ENCODE measurements at places on chromosomes 5 and 9.

DNA sequence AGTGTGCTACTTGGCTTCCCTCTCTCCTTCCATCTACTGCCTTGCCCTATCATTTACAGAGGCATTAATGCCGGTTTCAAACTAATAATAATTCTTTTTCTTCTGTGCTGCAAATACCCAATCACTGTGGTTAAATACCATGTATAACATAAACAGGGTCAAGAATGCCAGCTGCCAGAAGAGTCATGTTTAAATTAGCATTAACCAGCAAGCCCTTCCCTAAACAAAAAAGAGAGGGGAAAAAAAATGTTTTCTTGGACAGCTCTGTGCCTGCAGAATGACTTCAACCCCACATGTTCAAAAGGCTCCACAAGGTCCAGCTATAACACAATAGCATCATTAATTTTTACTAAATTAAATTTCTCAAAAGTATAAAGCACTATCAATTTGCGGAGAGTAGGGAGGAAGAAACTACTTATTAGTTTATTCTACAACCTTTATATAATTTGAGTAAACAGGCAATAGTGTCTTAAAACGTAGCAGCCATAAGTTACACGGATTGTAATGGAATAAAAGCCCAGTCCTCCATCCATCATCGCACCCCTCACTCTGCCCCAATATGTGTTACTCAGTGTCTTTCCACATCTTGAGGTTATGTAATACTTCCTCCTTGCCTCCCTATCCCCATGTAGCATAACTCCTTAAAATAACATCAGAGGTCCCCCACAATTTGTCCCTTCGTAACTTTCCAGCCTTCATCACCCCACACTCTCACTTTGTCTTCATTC, 3.9 kb downstream of the LPAR1 start:
- no peak for DNase-seq

GRCh38 chr5:139150367-139150999, 47.7 kb downstream of the SIL1 start:
- peak; percentile 60 for DNase-seq

DNA sequence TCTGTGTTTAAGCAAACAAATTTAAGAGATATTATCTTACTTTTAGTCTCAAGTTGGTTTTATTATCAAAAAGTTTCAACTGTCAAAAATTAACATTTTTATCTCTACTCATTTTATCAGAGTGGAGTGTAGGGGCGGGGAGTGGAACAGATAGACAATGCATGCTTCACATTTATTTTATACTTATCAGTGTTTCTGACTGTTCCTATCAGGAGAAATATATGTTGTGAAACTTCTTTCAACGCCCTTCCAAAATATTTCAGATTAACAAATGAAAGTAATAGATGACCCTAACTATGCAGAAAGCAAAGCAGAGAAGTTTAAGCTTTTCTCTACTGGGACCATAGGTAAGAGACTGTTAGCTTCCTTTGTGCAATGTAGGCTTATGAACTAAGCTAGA, 44.9 kb upstream of the MAST4 start:
- no peak for DNase-seq

GRCh38 chr5:159097784-159098602, 1.7 kb downstream of the EBF1 start:
- no peak for DNase-seq

DNA sequence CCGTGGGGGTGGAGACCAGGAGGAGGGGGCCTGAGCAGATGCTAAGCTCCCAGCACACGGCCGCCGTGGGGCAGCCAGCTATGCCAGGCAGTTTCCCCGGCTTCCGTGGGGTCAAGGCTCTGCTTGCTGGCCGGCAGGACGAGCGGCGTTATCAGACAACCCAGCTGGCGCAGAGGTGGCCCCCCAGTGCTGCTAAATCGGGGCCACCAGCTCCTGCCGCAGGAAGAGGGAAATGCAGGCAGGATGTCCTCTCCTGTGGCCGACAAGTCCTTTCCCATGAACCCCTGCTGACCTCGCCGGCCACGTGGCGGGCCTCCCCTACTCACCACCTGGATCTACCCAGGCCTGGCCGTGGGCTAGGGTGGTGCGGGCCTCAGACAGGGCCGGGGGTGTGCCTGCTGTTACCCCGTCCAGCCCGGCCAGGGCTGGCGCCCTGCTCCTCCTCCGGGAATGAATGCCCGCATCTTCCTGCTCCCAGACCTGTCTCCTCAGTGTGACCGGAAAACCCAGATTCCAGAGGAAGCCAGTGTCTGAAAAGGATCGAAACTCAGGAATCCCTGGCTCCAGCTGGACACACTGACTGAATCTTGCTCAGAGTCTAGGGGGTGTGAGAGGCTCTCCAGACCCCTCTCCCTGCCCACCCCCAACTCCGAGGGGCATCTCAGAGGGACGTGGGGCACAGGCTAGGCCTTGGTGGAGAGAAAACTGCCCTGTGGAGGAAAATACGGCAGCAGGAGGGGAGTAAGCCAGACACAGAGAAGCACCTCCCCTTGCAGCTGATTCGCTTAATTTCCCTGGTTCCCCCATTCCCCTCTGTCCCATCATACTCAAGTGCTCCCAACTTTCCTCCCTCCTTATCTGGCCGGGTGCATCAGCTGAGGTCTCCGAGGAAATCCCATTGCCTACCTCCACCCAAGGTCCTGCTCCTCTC, 3.9 kb downstream of the FLT4 start:
- DNase-seq, result no peak

GRCh38 chr9:135144581-135145170, 57.2 kb downstream of the OLFM1 start:
- DNase-seq, result no peak

GRCh38 chr5:10689391-10690081, 71.5 kb downstream of the DAP start:
- DNase-seq, result peak; percentile 36

GRCh38 chr9:125438506-125439433, 177.1 kb downstream of the GAPVD1 start:
- DNase-seq, result no peak

DNA sequence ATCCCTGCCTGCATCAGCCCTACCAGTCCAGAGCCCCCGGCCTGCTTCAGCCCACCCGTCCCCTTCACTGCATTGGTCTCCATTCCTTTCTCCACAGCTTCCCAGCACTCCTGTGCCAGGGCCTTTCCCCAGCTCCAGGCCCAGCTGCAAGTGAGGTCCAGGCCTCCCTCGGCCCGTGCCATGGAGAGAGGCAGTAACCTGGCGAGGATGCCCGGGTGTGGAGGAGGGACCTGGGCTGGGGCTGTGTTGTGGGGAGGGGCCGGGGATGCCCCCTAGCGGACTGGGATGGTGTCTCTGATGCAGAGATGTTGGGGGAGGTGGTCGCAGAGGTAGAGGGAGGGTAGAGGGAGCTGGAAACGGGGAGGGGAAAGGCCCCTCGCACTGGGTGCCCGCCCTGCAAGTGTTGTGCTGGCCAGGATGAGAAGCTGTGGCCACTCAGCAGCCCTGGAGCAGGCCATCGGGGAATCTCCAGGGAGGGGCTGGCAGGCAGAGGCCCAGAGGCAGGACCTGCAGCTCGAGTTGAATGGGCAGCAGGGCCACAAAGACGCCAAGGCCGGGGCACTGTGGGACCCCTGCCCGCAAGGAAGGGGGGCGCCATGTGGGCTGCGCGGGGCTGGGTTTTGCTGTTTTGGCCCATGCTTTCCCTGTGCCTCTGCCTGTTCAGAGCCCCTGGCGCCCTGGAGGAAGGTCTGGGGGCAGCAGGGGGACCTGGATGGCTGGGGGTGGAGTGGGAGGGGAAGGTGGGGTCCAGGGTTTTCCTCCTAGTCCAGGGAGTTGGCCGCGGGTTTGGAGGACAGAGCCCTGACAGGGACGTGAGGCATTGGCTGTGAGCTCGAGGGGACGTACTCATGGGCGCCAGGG, 26.0 kb upstream of the NKD2 start:
- DNase-seq, result peak; percentile 52

GRCh38 chr9:133914442-133915342, 77.4 kb downstream of the VAV2 start:
- DNase-seq, result no peak

DNA sequence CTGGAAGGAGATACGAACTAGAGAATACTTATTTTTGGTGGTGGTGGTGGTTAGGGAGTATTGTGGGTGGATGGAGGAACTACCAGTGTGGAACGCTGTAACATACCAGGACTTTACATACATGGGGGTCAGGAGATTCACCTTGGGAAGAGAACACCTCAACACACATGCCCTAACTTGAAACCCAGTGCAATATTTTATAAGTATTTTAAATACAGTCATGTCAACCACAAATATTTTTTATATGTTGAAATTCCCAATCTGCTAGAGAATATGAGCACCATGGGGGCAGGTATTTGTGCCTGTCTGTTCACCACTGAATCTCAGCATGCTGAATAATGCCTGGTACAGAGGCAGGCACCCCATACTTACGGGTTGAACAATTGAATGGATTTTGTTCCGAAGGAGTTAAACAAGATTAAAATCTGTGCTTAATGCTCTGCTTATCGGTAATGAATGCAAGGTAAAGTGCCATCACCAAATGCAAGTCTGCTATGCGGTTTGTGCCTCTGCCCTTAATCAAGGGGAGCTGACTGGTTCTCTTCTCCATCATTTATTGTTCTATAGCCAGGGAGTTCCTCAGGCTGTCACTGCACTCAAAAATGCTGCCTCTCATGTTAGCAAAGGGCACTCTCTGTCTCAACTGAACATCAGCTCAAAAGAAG, 65.3 kb downstream of the RASEF start:
- no peak for DNase-seq

GRCh38 chr5:120749737-120750136, 285.6 kb downstream of the PRR16 start:
- DNase-seq, result no peak

DNA sequence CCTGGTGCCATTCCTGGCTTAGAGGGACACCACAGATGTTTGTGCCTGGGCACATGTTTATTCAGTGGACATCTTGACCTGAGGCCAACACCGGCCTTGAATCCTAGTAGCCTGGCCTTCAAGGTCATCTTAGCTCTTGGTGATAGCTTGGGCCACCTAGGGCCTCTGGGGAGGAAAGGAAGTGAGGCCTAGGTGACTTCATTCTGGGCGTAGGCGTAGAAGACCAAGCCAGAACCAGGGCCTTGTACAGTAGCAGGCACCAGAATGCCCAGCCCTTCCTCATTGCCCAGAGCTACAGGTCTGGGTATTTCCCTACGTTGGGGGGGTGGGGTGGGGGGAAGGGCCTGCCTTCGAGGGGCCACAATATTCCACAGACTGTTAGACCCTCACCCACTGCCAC, 33.8 kb downstream of the WNK2 start:
- DNase-seq, result no peak

DNA sequence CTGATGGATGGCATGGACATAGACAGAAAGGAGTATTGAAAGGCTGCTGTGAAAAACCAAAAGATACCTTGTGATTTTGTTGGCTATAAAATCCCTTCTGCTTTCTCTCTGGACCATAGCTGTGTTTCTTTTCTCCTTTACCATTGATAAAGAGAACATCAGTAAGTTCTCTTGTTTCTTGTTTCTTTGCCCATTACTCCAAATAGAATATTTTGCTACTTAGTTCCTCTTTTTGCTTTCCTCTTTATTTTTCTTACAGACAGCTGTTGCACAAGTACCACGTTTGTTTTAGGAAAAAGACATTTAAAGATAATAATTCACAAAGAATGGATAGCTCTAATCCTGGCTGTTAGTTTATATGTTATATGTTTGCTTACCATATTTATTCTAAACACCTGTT, 1129.2 kb downstream of the DTWD2 start:
- DNase-seq, result no peak

- DNase-seq, result peak; percentile 42
These were observed 5.5 kb downstream of the DNAJB5 start for GRCh38 chr9:34994900-34995669.

- DNase-seq, result no peak
These were observed 421 bp downstream of the RUSC2 start for GRCh38 chr9:35490155-35490909.

DNA sequence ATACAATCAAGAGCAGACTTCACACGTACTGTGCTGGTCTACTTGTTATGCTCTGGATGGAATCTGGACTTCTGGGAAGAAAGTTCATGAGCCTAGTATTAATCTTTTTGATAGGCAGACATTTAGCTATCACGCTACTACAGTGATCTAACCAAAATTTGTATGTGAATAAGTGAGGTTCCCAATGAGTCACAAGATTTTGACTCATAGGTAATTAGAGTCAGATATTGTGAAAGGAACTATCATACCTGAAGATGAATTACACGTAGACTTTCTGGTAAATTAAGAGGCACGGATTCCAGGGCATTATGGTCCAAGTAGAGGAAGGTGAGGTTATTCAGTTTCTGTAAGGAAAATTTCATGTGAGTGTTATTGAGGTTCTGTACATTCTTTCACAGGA, 18.4 kb downstream of the OGN start:
- DNase-seq, result no peak

- DNase-seq, result no peak
These were observed 3.7 kb upstream of the FSD1L start for GRCh38 chr9:105444130-105444529.

DNA sequence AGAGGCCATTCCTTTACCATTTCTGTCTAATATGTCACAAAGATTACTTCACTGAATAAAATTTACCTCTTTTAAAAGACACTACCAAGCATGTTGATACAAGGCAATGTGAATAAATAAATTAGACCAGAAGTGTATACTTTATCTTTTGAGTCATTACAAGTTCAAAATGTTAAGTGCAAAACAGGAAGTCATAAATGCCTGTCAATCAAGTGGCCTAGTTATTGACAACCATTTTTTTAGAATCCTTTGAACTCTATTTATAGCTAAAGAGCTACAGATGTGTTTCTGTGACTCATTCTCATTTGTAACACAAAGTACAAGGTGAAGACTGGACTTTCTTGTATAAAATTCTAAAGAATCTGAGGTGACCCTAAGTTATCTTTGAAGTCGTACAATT, 602.7 kb upstream of the SEMA6A start:
- no peak for DNase-seq

GRCh38 chr9:105205787-105206495, 38.5 kb upstream of the SLC44A1 start:
- DNase-seq, result no peak

GRCh38 chr5:33184367-33184766, 256.4 kb upstream of the TARS1 start:
- DNase-seq, result peak; percentile 95

DNA sequence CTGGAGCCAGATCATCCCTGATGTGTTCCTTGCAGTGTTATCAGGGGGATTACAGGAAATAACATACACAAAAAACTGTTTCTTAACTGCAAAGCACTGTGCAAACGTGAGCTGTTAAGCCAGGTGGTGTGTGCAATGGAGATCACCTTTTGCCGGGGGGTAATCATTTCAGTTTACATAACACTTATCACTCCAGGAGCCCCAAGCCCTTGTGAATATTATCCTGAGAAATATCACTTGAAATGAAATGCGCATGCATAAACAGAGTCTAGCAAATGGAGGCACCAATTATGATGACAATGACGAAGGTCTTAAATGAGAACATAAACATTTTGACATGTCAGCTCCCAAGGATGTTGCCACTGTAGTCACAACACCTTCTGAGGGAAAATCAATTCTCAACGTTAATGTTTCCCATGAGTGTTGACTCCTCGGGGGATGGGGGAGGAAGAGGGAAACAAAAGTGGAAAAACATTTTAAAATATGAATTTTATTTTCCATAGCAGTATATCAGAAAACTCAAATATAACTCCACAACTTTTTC, 54.5 kb upstream of the RAD23B start:
- no peak for DNase-seq

GRCh38 chr5:140295414-140295813, 7.5 kb downstream of the PFDN1 start:
- peak; percentile 76 for DNase-seq
